HuH-7 (cell line): ENCODE measurements at places on chromosomes 5 and 9.
A peak's percentile ranks its signal among the peaks of the same experiment; 100 is the strongest.

DNA sequence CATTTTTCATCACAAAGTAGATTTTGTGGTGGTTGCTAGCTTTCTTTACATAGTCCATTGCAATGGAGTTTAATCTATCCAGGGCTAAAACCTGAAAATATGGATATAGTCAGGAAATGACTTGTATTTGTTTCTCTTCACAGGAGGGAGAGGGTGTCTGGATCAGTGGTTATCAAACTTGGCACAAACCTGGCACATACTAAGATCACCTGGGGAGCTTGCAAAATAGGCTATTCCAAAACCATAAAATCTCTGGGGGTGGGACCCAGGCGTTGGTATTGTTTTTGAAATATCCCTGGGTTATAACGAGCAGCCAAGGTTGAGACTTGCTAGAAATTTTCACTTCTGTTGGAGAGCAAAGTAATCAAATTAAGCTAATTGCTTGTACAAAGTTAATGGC lies 179.9 kb downstream of the PCSK1 start:
- DNase-seq, result no peak

DNA sequence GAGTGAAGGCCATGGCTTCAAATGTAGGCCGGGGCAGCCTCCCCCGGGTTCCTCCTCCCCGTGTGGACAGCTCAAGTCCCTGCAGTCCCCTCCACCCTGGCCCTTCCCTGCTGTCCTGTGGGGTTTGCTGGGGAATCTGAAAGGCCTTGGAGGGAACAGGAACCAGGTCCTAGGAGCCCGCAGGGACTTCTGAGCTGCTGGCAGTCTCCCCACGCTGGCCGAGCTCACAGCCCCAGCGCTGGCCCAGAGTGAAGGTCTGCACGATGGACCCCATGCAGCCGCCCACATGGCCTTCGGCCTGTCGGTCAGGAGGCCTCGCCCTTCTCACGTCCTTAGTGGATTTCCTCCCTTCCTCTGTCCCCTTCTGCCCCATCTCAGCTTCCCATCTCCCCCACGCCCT lies 25.7 kb upstream of the NOTCH1 start:
- no peak for DNase-seq

DNA sequence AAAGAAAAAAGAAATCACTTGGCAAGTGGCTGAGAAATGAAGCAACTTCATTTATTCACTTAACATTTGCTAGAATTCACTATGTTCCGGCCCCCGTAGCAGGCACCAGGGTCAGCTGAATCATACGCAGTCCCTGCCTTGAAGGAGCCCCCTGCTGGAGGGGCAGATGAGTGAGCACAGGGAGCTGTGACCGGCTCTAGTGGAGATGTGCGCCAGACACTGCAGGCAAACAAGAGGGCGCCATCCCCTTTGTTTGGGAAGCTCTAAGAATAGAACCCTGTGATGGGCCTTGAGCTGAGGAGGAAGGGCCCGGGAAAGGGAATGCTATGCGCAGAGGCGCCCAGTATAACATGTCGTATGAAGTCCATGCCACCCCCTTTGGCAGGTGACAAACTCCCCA lies 20.2 kb upstream of the RPL26L1 start:
- peak; percentile 44 for DNase-seq

- DNase-seq, result no peak
Observed at GRCh38 chr5:142411656-142412425, 87.0 kb upstream of the SPRY4 start.

GRCh38 chr9:107307331-107307730 lies 24.3 kb downstream of the RAD23B start:
- DNase-seq, result no peak

- DNase-seq, result no peak
Observed at GRCh38 chr5:9058666-9059065, 487.2 kb downstream of the SEMA5A start.

DNA sequence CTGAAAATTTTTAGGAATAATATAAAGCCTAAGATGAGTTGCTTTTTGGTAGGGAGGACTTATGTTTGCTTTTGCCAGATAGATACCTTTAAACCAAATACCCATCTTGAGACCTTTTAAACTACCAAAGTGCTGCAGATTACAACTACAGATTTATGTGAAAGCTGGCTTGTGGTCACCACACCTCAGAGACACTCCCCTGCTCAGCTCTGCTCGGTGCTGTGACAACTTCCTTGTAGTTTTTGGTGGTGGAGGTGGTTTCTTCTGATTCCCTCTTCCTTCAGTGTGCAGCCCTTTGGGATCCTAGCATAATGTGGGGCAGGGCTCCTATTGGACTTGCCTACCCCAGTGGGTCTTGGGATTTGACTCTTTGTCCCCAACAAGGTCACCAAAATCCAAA lies 29.2 kb downstream of the GARNL3 start:
- no peak for DNase-seq

DNA sequence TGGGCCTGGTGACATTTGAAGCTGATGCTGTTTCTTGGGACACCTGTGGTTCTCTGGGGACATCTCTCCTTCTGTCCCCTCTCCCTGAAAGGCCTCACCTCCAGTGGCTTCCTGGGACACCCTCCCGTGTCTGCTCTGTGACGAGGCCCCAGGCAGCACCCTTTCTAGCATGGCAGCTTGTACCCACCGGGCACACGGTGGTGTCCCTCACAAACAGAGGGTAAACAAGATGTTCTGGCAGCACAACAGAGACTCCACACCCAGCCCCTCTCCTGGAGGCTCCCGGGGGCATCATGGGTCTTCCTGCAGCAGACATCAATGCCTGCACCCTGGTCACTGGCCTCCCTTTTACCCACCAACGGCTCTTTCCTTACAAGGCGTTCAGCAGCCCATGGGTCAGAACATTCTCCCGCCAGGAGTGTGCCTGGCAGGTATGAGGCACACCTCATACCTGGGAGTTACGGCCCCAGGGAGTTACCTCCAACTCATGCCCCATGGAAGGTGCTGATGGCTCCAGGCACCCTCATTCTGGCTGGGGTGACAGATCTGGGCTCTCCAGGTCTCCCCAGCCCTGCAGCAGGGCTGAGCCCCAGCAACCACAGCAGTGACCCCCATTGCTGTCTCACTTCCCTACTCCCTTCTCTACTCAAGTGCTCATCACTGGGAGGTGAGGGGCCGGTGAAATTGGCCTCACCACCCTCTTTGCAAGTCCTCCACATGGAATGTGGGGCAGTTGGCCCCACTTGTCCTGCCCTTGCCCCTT lies 51.1 kb downstream of the BARX1 start:
- DNase-seq, result no peak

- DNase-seq, result no peak
Observed at GRCh38 chr5:73327908-73328455, 120.6 kb downstream of the FOXD1 start.
